A549 (cell line): ENCODE measurements at places on chromosomes 5 and 9.

DNA sequence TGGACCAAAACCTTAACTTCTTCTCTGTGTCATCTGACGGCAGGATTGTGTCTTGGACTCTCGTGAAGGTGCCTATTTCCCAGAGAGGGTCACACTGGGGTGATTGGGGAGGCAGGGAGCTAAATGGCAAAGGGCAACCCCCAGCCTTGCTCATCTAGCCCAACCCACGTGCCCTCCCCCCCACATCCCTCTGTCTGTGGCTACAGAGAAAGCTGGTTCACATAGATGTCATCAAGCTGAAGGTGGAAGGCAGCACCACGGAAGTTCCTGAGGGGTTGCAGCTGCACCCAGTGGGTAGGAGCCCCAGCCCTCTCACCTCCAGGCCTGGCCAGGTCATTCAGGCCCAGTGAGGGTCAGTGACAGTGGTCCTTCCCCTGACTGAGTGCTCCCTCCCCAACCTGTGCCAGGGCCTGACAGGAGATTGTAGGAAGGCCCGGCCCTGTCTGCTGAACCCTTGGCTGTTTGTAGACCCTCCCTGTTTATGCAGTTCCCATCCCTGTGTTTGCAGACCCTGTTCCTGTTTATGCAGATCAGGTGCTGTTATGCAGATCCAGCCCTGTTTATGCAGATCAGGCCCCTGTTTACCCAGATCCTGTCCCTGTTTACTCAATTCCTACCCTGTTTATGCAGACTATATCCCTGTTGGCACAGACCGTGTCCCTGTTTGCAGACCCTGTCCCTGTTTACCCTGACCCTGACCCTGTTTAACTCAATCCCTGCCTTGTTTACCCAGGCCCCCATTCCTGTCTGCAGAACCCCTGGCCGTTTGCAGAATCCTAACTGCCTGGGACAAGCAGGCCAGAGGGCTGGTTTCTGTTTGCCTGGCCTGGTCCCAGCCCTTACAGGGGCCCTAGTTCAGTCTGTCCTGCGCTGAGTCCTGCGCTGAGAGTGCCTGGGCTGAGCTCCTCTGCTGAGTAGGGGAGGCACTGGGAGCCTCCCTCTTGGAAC is 10.4 kb downstream of the ENHO start:
- no peak for DNase-seq

- DNase-seq = no peak
Measured at GRCh38 chr9:126612813-126613641, 701 bp upstream of the LMX1B start.

GRCh38 chr9:125579030-125579932 is 127.7 kb downstream of the MAPKAP1 start:
- no peak for DNase-seq

DNA sequence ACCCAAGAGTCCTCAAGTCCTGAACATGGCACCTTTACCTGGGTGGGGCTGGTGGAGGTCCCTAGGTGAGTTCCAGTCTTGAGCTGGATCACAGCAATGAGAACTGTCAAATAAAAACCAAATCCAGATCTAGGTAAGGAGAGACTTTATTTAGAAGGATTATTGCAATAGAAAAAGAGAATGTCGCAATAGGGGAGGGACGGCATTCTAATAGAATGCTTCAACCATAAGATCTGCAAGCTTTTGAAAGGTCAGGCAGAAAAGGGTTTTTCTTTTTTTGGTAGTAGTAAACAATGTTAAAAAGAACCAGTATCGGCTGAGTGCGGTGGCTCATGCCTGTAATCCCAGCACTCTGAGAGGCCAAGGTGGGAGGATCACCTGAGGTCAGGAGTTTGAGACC is 5.2 kb upstream of the GCNT1 start:
- DNase-seq = no peak

DNA sequence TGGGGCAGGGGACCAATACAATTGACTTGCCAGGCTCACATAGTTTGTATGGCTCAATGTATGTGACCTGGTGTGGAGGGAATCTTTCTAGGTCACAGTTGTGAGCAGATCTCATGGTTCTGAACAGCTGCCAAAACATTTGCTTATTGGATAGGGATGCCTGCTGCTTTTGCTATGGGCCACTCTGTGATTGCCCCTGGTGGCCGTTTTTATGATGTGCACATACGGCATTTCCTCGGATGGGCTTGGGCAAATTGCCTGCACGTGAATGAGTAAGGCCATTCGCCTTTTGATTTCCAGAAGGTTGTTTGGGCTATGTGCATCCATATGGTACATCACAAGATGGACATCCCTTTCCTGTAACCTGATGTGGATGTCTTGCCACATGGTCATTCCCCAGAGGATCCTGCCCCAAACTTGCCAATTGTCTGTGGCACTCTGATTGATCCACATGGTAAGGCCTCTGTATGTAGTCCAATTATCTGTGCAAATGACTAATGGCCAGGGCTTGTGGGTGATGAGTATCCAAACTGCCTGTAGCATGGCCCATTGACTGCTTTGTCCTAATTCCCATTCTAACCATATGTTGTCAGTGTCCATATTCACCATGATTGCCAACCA is 10.7 kb upstream of the SLC22A4 start:
- DNase-seq = peak; percentile 57

DNA sequence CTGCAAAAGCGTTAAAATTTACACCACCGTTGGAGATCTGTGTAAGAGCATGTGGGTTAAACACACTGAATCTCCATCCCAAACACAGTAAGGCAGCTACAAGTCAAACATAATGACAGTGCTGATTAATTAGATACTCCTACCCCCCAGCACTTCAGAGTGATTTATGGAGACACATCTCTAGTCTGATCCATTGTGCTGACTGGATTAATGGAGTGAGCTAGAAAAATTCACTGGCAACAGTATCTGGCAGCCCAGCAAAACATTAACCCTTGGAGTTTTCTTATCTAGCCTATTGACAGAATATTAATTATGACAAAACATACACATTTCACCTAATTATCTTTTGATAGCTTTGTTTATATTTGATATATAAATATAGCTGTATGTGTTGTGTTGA is 188.6 kb upstream of the ISL1 start:
- DNase-seq = no peak
